Inflammatory macrophage treated with lipopolysaccharide for 1 hour (primary cell): ENCODE measurements at places on chromosomes 16 and 17.
A peak's percentile ranks its signal among the peaks of the same experiment; 100 is the strongest.

GRCh38 chr16:17246268-17246885, 224.4 kb downstream of the XYLT1 start:
- DNase-seq, result no peak

DNA sequence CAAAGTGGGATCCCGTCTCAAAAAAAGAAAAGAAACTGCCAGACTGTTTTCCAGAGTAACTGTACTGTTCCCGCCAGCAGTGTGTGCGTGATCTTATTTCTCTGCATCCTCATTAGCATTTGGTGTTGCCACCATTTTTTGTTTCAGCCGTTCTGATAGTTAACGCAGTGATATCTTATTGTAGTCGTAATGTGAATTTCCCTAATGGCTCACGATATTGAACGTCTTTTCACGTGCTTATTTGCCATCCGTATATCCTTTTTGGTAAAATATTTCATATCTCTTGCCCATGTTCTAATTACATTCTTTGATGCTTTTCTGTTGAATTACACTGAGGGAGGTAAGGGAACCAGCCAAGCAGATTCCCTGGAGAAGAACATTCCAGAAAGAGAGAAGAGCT, 92.4 kb downstream of the SEC14L1 start:
- DNase-seq, result no peak

DNA sequence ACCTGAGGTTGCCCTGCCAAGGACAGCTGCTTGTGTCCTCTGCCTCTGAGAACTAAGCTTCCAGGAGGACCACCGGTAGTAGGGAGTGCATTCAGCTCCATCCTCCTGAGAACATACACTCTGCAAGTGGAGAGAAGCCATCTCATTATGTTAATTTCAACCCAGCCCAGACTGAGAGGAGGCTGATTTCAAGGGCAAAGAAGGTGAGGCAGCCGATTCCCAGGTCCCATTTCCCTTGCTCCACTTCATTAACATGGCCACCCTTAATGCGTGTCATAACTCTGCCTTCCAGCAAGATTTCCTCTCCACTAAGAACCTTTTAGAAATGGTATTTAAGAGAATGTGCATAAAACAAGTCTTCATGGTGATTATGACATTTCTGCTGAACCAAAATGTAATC, 72.5 kb downstream of the CDH13 start:
- DNase-seq, result no peak

DNA sequence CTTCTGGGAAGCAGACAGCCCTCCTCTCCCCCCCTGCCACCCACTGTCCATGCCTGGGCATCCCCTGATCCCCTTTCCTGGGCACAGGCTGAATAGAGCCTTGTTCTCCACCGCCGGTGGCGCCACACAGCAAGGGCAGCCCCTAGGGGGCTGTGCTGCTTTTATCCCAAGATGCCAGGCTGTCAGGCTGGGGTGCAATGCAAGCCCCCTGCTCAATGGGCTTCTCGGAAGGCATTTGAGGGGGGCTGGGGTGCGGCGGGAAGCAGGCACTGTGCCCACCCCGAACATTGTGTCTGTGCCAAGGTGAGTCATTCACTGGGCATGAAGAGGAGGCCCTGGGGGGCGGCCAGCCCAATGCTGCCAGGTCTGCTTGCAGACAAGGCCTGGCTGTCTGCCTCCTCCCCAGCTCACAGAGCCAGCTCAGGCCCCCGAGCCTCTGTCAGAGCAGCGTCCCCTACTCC, 1.5 kb upstream of the GFAP start:
- no peak for DNase-seq

GRCh38 chr17:36674278-36674650, 72.9 kb downstream of the MRM1 start:
- no peak for DNase-seq

GRCh38 chr16:85126705-85127378, 14.6 kb upstream of the CIBAR2 start:
- peak; percentile 50 for DNase-seq

GRCh38 chr17:74307984-74308773, 17.8 kb upstream of the KIF19 start:
- peak; percentile 24 for DNase-seq

GRCh38 chr17:10010752-10011151, 105.7 kb upstream of the RCVRN start:
- no peak for DNase-seq

- no peak for DNase-seq
Measured at GRCh38 chr16:85199069-85199725, 86.9 kb upstream of the CIBAR2 start.

- peak; percentile 87 for DNase-seq
Measured at GRCh38 chr17:74631468-74632450, 8.2 kb upstream of the CD300E start.

- no peak for DNase-seq
Measured at GRCh38 chr16:77041468-77041867, 149.5 kb upstream of the MON1B start.

DNA sequence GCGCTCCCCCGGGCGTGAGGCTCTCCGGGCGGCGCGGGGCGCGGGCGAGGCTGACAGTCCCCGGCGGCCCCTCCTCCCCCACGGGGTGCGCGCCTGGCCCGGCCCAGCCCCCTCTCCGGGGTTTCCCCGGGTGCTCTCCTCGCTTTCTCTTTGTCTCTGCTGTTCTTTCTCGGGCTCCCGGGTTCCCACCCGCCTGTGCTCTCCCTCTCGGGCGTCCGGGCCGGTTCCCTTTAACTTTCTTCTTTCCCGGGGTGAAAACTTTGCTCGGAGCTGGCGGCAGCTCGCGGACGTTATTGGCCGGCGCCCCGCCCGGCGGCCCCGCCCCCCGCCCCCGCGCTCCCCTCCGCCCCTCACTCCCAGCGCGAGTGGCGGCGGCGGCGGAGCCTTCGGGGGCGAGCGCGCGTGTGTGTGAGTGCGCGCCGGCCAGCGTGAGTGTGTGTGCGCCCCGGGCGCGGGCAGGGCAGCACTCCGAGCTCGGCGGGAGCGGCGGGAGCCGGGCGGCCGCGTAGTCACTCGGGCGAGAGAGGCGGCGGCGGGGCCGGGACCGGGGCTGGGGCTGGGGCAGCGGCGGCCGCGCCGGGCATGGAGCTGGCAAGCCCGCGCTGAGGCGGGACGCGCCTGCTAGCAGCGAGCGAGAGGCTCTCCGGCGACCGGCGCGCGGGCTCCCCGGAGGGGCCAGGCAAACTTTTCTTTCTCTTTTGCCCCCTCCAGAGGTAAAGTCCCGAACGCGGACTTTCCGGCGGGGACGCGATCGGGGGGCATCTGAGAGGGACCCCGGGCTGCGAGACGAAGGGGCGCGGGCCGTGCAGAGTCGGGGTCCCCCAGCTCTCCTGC, at the start of gene NTN1:
Gene NTN1 (plus strand): TSS at position 353 of the 834 bp plus-strand sequence. CDS start 864 bp downstream, outside the sequence.
- DNase-seq, result peak; percentile 40

- DNase-seq, result peak; percentile 72
Measured at GRCh38 chr17:43556292-43556691, 10.2 kb upstream of the ETV4 start.

DNA sequence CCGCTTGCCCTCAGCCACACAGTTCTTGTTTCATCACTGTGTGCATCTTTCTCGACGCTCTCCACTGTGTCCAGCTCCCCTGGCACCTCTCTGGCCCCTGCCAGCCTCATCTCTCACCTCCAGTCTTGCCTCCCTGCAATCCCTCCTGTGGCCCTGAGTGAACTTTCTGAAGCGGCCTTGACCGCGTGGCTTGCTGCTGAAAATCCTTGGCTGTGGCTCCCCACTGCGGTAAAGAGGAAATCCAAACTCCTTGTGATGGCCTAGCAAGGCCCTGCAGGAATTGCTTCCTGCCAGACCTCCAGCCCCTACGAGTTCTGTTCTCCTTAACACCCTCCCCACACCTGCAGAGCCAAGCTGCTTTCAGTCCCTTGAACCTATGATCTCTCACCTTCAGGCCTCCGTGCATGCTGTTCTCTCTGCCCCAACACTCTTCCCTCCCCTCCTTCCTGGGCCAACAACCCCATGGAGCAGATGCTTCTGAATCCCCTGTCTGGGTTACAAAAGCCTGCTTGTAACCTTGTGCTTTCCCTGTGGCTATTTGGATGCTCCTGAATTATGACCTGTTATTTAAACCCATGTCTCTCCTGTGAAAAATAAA, 33.6 kb upstream of the BRD7 start:
- no peak for DNase-seq

GRCh38 chr17:73956595-73957465, 246.6 kb upstream of the RPL38 start:
- DNase-seq, result peak; percentile 69

GRCh38 chr16:14399378-14400284, 230.4 kb downstream of the PARN start:
- DNase-seq, result no peak

DNA sequence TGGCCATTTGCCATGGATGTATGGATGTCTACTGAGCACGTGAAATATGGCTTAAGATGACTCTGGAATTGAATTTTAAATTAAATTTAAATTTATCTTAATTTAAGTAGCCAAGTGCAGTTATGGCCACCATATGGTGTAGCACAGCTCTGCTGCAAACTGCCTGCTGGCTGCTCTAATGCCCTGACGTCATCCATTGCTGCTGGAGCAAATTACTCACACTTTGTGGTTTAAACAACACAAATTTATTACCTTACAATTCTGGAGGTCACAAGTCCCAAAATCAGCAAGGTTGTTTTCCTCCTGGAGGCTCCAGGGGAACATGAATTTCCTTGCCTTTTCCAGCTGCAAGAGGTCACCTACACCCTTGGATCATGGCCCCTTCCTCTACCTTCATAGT, 679.3 kb upstream of the EEF2KMT start:
- DNase-seq, result no peak

GRCh38 chr16:6510261-6510660, 822.4 kb upstream of the RBFOX1 start:
- DNase-seq, result no peak

DNA sequence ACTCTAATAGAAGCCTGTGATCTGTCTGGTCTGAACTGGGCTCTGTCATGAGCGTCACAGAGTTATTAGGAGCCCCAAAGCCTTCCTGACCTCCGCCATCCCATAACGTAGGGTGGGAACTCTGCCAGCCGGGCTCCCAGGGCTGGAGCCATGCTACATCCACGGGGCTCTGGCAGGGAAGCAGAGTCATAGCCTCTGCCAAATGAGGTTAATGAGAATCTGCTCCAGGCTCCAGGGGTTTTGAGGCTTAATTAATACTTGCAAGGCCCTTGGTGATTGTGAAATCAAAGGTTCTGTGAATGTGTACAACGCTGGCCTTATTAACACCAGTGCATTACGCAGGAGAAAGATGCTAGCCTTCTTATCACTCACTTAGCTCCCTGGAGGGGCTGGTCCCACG, 42.4 kb upstream of the ZFP90 start:
- no peak for DNase-seq

DNA sequence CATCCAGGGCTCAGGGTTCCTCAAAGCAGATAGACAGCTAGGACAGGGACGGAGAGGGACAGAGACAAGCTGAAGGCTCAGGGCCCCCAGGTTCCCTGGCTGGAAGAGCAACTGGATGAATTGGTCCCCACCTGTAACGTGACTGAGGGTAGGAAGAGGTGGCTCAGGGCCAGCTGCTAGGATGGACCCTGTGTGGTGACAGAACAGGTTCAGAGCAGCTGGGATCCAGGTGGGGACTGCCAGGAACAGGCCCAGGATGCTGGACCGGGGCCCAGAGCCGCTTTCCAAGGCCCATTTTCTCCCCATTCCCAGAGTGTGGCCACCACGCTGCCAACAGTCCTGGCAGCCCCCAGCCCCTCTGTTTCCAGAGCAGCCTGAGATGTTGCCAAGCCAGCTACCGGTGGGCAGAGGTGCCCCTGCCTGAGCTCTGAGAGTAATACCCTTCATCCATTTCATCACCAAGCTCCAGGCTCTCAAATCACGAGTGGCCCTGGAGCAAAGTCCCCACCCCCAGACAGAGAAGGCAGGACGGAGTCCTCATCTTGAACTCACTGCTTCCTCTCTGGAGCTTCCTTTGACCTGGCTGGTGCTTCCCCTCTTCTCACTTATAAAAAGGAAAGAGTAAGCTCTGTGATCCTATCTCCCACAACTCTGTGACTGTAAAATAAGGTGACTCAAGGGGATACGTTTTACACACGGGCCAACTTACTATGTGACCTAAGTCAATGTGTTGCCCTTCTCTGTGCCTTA, 79.6 kb downstream of the TMEM132E start:
- DNase-seq, result no peak

DNA sequence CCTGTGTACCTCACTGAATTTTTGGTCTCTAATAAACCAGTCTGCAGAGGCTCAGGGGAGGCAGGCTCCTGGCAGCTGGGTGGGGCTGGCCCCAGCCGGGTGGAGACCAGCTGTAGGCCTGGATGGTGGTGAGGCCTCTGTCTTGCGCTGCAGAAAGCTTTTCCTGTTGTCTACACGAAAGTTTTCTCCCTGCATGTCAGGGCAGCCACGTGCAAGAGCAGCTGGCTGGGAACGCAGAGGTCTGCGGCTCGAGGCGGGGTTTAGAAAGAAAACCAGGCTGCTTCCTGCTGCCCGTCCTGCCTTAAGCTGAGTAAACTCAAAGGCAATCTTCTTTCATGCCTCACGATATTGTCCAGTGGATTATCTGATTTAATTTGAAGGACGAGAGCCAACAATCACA, 2.4 kb downstream of the SERPINF1 start:
- no peak for DNase-seq

DNA sequence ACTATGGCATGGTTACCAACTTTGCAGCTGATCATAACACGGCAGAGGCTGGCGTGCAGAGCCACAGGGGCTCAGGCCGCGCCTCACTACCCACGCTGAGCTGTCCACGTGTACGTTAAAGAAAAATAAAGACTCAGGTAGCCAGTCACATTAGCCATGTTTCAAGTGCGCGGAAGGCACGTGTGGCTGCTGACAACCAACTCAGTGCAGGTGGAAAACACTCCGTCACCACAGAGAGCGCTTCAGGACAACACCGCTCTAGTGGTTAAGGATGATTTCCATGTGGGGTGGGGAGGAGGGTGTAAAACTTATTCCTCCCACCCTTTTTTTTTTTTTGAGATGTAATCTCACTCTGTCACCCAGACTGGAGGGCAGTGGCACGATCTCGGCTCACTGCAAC, 33.8 kb downstream of the ZCCHC14 start:
- DNase-seq, result no peak

GRCh38 chr17:37820313-37820994, 75.6 kb upstream of the HNF1B start:
- DNase-seq, result no peak

- DNase-seq, result no peak
Measured at GRCh38 chr17:9577373-9577709, 899 bp downstream of the CFAP52 start.

DNA sequence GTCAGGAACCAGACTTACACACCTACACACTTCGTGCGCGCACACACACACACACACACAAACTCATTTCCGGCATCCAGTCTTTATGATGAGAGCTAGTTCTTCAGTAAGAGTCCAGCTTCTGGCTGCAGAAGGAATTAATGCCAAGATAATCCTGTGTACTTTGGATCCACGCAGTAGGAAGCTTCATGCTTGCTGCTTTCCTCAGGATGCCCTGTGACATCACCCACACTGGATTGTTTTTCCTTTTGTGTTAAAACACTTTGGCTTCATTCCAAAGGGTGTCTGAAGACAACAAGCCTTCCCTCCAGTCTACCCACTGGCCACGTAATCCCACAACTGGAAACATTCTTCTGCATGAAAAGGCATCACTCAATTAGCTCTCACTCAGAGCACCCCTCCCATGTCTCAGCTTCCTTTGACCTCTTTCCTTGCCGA, 35.4 kb downstream of the KCNJ16 start:
- no peak for DNase-seq
